ENCODE measurements at places on chromosomes 2 and 18. TPM values are rescaled to one million over a fixed set of nuclear protein-coding genes. Genes with fewer than 3 reads are reported as not detected.
A peak's percentile ranks its signal among the peaks of the same experiment; 100 is the strongest.

SPR gene
- 44.2 TPM for polyA plus RNA-seq

CFAP53 gene
- polyA plus RNA-seq = not detected

SKOR2 gene
- polyA plus RNA-seq = not detected

LCT gene
- 37.0 TPM for polyA plus RNA-seq

GRCh38 chr2:112954364-112954763 lies 23.4 kb upstream of the IL36G start:
- no peak for DNase-seq

DNA sequence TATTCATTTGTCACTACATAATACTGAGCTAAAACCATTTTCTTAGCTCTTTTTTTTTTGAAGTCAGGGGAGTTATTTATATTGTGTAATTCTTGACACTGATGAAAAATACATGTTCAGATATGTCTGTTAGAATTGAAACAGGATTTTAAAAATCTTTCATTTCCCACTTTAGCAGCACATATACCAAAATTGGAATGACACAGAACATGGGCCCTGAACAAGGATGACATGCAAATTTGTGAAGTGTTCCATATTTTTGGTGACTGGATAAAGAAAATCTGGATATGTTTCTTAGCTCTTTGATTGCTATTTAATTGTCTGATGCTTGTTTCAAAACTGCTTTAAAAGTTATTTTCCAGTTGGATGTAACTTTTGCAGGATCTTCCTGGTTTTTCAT lies 1963.9 kb upstream of the LRRTM1 start:
- DNase-seq = no peak

DNA sequence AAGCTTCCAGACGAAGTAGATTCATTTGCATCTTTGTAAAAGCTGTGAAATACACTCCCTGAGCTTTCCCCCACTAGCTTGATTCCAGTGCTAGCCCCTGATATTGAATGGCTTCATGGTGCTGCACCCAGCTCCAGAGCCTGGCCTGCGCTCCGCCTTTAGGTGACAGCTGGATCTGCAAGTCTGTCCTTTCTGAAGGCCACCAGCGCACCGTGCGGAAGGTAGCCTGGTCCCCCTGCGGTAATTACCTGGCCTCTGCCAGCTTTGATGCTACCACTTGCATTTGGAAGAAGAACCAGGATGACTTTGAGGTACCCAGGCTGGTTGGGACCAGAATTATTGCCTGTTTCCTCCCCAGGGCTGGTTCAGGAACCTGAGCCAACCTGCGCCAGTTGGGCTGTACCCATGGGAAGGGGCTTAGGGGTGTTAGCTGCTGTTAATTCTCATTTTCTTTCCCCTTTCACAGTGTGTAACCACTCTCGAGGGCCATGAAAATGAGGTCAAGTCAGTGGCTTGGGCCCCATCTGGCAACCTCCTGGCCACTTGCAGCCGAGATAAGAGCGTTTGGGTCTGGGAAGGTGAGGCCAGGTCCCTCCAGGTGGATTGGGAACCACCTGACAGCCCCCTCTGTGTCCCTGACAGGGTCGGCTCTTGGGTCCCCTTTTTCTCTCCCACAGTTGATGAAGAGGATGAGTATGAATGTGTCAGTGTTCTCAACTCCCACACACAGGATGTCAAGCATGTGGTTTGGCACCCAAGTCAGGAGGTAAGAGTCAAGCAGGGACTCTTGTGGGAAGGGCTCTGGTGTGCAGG lies 1.3 kb downstream of the CIAO1 start:
- peak; percentile 48 for DNase-seq

DNA sequence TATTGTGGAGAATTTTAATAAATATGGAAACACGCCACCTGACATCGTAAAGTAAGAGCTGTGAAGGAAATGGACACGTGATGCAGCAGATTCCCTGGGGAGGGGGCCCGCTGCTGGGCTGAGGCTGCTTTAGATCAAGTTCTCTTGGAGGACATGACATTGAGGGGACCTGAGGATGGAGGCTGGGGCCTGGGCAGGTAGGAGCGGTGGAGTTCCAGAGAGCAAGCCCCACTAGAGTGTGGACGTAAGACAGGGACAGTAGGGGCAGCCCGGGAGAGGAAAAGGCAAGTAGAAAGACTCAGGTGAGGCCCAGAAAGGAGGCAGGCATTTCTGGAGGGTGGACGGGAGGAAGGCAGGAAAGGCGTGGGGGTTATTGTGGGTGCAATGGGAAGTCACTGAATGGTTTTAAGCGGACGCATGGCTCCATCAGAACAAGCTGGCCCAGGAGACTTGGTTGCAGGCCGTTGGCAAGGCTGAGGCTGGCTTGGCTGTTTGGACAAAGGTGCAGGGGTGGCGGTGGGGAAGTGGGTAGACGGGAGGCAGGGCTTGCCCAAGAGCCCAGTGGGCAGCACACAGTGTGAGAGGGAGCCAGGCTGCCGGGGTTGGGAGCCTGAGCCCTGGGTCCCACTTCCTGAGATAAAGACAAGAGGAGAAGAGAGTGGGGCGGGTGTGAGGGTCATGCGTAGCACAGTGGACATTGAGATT lies 15.7 kb downstream of the SIGLEC15 start:
- DNase-seq = no peak

All from small intestine (tissue), 16 donors.